ENCODE measurements at places on chromosomes 2 and 18.

DNA sequence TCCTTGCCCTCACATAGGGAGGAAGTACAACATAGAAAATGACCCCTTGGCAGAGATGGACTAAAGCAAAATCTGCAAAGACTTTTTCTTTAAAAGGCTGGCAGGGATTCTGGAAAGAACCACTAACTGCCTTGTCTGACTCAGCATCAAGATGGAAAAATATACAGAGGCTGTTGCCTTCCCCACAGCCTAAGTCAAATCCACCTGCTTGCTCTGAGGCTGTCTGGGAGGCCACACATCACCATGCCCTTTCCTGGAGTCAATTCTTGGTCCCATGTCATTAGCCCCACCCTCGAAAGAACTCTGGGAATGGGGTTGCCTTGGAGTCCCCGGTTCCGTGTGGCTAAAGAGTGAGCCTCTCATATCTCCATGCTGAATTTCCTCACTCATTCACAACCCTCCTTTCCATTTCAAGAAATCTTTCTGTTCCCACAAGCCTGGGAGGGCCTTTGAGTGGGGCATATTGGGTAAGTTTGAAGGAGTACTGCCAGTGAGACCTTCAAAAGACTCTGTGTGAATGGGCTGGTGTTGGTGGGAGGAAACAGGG lies 39.4 kb downstream of the BMP10 start:
- DNase-seq, result no peak

GRCh38 chr18:79323471-79323870 lies 72.3 kb upstream of the NFATC1 start:
- DNase-seq, result no peak

DNA sequence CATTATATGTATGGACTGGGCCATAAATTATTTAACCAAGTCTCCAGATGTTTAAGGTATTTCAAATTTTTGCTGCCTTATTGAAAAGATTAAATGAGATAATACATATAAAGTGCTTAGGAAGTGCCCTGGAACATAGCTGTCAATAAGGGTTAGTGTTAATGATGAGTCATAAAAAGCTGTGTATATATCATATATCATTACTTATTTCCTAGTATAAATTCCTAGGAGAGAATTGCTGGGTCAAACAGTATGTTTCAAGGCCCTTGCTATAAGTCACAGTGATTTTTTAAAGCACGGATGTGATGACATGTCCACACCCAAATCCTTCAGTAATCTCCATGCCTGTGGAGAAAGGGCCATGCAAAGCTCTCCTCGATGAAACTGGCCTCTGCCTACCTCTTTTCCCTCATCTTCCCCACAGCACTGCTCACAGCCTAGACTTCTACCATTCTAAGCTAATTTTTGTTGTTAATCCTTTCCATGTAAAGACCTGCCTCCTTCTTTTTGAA lies 8.5 kb downstream of the ZNF2 start:
- DNase-seq, result no peak

- DNase-seq, result no peak
Measured at GRCh38 chr18:49052891-49053644, 102.3 kb upstream of the SMAD7 start.

GRCh38 chr2:177400337-177400923 lies 7.9 kb downstream of the AGPS start:
- DNase-seq, result no peak

- no peak for DNase-seq
Measured at GRCh38 chr2:233810385-233810784, 32.3 kb downstream of the MROH2A start.

DNA sequence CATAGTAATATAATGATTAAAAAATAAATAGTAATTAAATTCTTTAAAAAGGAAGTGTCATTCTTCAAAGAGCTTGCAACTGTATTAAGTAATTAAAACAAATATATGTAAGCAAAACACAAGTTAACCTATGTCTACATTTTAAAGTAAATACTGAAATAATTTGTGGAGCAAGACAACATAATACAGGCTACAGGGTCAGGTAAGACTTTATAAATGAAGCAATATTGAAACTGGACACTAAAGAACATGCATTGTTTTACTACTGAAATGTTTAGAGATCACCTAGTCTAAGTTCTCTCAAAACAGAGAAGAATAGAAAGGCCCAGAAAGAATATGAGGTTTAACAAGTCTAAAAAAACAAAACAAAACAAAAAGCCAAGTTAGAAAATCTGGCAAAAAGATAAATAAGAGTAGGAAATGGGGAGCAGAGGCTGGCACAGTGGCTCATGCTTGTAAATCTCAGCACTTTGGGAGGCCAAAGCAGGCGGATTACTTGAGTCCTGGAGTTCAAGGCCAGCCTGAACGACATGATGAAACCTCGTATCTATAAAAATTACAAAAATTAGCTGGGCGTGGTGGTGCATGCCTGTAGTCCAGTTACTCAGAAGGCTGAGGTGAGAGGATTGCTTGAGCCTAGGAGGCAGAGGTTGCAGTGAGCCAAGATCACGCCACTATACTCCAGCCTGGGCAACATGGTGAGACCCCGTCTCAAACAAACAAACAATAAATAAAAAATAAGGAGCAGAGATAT lies 34.4 kb downstream of the VPS54 start:
- DNase-seq, result no peak

DNA sequence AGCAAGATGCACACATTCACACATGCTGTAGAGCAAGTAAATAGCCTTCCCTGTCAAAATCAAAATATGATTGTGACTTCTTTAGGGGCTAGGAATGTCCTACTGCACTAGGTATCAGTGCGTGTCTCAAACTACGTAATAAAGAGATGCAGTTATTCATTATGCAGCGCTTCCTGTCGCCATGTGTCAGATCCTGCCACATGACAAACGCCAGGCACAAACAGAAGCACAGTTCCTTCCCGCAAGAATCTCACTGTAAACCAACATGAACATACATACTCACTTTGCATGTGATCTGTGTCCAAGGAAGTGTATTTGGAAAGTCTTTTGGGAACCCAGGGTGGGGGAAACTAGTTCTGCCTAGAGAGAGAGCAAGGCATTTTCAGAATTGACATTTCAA lies 599.9 kb downstream of the RNF144A start:
- DNase-seq, result no peak

DNA sequence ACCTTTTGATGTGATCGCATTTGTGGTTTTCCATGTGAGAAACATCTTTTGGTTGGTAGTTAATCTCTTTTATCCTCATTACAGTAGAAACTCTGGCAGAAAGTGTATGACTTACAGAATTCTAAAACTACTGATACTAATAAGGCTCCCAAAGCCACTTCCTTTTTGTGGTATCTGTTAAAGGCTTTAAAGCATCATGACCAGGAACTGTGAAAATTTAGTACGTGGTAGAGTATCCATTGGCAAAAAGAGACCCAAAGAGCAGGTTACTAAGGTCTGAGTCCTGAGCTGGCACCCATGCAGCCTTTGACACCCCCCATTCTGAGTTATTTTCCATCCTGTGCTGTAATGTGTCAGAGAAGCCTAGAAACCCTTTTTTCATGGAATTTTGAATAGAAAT lies 94.5 kb downstream of the DPP4 start:
- DNase-seq, result no peak

DNA sequence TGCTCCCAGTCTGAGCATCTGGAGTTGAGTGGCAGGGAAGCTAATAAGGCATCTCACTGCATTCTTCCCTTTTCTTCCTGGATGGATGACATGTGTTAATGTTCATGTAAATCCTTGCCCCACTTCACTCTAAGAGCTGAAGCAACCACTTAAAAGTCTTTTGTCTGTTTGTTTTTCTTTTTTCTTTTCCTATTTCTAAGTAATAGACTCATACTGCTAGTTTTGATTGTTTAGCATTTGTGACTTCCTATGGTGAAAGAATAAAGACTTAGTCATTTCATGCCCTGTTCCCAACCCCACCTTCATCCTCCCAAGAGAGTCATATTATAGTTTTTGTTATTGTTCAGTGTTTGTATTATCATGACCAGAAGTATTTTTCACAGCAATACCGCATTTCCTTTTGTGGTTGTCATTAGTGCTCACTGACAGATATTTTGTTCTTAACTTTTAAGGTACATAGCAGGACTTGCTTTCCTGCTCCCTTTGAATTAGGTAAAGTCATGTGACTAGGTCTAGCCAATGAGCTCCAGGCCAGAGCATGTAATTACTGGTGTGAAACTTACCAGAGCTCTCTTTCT lies 18.1 kb upstream of the SPP2 start:
- DNase-seq, result peak; percentile 60

DNA sequence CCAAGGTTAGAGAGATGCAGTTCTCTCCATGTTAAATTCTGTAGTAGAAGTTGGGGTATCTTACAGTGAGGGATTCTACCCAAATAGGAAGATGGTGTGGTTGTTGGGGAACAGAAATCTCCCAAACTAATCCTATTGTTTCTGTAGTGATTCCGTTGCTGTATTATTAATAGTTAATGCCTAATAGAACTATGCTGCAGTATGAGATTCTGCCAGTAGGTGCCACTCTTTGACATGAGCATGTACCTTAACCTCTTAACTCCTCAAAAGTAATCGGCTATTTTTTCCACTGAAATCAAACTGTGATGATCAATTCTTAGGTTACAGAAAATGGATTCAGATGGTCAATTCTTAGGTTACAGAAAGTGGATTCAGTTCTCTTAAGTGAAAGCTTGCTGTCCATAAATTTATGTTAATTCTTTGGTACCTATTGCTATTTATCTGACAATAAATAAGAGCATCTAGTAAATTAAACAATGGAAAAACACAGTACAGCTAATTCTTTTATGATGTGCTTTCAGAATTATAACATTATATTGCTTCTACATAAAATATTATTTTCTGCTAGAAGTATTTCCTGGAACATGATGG lies 97.9 kb upstream of the DLX2 start:
- no peak for DNase-seq

- DNase-seq, result no peak
Measured at GRCh38 chr2:176488431-176488830, 219.2 kb downstream of the MTX2 start.

DNA sequence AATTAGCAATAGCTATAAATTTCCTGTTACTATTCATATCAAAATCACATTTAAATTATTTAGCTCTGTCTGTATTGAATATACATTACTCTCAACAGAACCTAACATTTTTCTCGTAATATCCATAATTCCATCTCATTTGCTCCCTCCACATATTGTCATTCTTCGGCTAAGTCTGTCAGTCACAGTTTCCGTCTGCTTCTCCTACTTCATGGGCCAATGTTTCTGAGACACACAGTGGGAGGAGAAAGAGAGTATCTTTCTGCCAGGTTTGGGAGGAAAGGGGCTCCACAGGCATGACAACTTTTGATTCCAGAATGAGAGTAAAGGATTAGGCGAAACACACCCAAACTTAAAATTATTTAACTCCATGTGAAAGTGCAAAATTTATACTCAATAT lies 273.1 kb upstream of the SMIM21 start:
- no peak for DNase-seq

DNA sequence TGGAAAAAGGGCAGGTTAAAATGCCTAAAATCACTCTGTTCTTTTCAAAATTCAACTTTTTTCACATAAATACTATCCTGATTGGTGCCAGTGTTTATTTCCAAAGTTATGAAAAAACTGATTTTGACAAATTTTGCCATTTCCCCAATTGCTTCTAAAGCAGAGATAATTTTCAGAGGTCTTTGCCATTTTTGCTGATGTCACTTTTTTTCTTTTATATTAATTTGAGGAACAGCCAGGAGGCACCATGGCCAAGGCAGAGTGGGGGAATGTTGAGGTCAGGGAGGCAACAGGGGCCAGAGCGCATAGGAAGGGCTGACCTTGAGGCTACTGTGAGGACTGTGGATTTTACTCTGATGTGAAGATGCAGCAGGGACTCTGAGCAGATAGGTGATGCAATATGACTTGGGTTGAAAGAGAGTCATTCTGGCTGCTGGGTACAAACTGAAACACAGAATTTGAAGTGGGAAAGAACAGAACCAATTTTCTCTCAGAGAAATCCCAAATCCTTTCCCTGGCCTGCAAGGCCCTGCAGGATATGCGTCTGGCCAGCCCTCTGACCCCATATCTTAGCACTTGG lies 75.1 kb upstream of the LDAH start:
- no peak for DNase-seq

DNA sequence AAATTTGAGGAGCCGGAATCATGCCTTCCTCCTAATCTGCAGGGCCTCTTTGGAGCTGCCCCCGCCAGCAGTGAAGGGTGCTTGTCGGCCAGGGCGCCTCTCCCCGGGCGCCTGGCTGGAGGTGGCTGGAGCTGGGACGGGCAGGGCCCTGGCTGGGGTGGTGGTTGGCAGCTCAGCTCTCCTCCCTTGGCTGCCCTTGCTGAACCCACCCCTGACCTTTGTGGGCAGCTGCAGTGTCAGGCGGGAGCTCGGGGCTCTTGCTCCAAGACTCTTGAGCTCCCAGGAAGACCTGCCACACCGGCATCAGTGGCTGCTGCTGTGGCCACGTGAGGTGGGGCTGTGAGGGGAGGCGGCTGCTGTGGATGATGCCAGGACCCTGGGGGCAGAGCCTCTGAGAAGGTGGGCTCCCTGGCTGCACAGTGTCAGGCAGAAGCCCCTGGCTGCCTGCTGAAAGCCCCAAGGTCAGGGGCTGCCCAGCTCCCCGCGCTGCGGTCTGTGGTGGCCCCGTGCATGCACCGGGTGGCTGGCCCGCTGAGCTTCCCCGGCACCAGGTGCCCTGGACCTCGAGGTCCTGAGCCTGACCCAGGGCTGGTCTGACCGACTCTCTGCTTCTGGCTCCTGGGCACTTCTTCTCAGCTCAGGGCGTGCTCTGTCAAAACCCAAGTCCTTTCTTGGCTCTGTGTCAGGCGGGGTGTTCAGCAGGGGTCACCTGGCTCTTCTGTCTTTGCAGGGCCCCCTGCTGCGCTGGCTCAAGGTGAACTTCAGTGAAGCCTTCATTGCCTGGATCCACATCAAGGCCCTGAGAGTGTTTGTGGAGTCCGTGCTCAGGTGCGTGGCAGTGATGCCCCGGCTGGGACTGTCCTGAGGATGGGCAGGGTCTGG lies 34.5 kb downstream of the PDIA6 start:
- DNase-seq, result no peak

DNA sequence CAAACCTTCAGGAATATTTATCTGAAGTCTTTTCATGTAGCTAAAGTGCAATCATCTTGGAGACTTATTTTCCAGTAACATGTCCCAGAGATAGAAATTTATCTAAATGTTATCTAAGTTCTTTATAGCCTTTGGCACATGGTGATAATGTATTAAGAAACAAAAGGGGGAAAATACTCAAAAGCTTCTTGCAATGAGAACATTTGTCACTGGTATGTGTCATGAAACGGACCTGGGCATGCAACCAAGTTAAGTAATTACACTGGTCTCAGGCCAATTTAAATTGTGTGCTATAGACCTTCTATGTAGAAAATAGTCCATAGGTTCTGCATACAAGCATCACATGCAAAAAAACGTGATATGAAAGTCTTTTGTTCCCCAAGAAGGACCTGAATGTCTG lies 136.2 kb downstream of the SLC8A1 start:
- peak; percentile 8 for DNase-seq

- no peak for DNase-seq
Measured at GRCh38 chr2:45311559-45311958, 299.5 kb downstream of the SRBD1 start.
